ENCODE measurements at places on chromosomes 2 and 18.

GRCh38 chr2:200845194-200845593 is 19.3 kb downstream of the CLK1 start:
- DNase-seq, result no peak

DNA sequence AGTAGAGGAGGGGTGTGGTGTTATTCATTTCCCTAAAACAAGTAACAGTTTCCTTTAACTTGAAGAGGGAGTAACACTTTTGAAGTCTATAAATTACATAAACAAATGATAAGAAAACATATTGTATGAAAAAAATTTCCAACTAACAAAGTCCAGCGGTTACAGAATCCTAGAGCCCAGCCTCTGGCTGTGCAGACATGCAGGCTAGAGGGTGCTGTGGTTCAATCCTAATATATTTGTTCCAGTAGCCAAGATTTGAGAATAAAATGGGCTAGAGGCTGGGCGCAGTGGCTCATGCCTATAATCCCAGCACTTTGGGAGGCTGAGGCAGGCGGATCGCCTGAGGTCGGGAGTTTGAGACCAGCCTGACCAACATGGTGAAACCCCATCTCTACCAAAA is 56.9 kb downstream of the WDR75 start:
- no peak for DNase-seq

DNA sequence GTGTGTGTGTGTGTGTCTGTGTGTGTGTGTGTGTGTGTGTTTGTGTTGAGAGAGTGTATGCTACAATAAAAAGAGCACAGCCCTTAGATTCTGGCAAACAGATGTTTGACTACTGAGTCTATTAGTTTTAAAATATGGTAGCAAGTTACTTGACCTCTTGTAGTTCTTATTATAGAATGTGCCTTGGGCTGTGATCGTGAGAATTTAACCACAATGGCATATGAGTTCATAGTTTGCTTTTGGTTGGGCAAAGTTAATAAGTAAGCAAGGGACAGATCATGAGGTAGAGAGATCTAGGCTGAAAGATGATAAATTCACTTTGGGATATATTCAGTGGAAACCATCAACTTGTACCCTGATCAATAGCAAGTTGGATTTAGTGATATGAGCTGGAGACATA is 334.3 kb upstream of the VWC2L start:
- no peak for DNase-seq

- no peak for DNase-seq
These were observed 172.8 kb downstream of the ARL4C start for GRCh38 chr2:234324116-234324515.

- DNase-seq, result no peak
These were observed 911.4 kb upstream of the ZEB2 start for GRCh38 chr2:145431181-145431951.

- DNase-seq, result no peak
These were observed 494 bp downstream of the HNRNPLL start for GRCh38 chr2:38602136-38602731.

DNA sequence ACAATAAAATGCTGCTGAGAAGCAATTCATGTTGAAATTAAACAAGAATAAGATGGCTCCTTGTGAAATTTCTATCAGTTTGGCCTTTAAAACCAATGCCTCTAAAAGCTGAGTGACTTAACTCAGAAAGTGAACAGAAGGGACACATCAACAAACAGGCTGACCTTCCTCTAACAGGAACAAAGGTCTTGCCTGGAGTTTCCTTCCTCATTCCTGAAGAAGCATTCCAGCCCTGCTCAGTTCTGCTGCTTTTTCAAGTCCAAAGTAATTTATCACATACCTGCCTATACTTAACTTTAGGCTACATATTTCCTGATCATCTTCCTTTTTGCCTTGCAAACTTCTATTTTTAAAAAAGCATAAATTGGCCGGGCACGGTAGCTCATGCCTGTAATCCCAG is 14.1 kb downstream of the PTRHD1 start:
- no peak for DNase-seq

- no peak for DNase-seq
These were observed 56.0 kb downstream of the PDE11A start for GRCh38 chr2:178016612-178017011.

DNA sequence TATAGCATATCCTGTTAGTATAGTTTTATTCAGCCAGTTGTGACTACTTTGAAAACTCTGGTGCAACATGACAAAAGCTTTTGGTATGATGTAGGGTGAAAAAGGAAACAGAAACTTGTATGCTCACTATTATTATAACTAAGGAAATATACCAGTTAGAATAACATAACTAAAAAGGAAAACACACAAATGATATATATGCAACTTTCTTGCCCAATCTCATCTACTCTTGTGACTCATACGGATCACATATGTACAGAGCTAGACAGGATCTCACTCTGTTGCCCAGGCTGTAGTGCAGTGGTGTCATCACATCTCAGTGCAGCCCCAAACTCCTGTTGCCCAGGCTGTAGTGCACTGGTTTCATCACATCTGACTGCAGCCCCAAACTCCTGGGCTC is 12.4 kb upstream of the TLK1 start:
- no peak for DNase-seq

- DNase-seq, result no peak
These were observed 41.4 kb upstream of the EML4 start for GRCh38 chr2:42127425-42128424.

DNA sequence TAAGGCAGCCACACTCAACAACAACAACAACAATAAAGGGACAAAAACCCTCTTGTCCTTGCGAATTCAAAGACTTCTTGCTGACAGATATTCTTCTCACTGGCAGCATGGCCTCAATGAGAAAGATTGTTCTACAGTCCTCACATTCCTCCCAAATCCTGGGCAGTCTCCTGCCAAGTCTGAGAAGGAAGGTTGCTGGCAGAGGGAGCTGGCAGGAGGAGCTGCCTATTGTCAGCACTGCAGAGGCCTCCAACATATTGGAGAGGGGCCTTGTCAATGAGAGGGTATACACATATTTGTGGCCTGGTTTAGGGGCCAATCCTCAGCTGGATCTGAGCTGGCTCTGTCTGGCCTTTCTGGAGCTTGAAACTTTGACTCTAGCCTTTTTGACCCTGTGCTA is 63.5 kb downstream of the LAMA3 start:
- no peak for DNase-seq

DNA sequence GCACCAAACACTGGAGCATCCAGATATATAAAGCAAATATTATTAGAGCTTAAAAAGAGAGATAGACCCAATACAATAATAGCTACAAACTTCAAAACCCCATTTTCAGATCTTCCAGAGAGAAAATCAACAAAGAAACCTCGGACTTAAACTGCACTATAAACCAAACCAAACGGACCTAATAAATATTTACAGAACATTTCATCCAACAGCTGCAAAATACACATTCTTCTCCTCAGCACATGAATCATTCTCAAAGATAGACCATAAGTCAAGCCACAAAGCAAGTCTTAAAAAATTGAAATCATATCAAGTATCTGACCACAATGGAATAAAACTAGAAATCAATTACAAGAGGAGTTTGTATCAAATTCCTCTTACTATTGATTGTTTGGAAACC is 140.2 kb upstream of the OTOS start:
- DNase-seq, result no peak

- DNase-seq, result no peak
These were observed 214.6 kb downstream of the TRIB2 start for GRCh38 chr2:12931186-12931844.

DNA sequence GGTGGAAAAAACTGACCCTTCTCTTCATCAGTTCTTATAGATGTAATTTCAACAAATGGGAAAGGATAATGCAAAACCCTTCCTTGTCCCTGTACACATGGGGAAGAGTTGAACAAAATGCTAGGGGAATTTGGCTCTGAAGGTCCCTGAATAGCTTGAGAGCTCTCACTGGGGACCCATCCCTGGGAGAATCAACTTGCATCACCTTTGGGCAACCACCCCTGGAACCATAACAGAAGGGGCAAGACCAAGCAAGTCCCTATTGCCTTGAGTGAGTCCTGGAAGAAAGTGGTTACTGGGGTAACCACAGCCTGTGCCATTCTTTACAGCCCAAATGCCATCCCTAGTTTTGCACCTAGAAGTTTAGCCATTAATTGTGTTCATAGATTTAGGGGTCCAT is 52.2 kb upstream of the B3GNT2 start:
- no peak for DNase-seq

DNA sequence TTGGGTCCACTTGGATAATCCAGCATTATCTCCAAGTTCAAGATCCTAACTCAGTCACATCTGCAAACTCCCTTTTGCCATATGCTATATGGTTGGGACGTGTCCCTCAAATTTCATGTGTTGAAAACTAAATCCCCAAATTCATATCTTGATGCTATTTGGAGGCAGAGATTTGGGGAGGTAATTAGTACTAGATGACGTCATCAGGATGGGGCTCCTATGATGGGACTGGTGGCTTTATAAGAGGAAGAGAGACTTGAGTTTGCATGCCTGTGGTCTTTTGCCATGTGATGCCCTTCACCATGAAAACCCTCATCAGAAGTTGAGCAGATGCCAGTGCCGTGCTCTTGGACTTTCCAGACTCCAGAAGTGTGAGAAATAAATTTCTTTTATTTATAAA is 16.8 kb upstream of the SMAD4 start:
- no peak for DNase-seq

GRCh38 chr2:63651356-63651755 is 62.6 kb downstream of the MDH1 start:
- no peak for DNase-seq

DNA sequence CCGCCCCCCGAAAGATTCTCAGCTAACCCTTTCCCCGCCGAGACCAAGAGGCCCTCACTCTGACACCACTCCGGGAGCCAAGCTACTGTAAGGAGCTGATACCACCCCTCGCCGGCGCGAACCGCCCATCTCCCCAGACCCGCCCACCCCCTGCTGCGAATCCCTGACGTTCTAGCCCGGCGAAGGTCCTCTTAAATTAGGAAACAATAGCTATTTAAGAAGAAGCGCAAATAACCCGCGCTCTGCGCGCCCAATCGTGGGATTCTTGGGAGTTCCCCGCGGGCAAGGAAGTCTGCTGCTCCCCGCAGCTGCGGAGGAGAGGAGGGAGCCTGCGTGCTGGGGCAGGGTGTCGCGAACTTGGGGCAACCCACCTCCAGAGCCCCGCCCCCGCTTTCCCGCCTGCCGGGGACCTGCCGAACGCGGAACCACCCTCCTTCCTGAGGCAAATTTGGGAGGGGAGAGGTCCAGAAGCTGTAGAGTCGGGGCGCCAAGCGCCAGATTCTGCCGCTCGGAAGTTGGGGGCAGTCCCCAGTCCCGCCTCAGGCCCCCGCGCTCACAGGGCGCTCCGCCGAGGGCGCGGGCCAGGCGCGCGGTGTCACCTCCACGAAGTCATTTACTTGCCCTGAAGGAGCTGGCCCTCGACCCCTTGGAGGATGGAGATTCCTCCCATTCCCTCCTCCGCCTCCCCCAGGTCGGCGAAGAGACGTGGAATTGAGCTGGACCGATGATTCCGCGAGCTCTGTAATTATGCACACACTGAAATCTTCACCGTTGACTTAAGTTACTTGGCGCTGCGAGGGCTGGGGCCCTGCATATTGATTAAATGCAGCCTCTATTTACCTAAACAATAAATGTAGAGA is 8.4 kb upstream of the SP9 start:
- DNase-seq, result no peak

GRCh38 chr18:9753846-9754245 is 45.7 kb downstream of the RAB31 start:
- no peak for DNase-seq

DNA sequence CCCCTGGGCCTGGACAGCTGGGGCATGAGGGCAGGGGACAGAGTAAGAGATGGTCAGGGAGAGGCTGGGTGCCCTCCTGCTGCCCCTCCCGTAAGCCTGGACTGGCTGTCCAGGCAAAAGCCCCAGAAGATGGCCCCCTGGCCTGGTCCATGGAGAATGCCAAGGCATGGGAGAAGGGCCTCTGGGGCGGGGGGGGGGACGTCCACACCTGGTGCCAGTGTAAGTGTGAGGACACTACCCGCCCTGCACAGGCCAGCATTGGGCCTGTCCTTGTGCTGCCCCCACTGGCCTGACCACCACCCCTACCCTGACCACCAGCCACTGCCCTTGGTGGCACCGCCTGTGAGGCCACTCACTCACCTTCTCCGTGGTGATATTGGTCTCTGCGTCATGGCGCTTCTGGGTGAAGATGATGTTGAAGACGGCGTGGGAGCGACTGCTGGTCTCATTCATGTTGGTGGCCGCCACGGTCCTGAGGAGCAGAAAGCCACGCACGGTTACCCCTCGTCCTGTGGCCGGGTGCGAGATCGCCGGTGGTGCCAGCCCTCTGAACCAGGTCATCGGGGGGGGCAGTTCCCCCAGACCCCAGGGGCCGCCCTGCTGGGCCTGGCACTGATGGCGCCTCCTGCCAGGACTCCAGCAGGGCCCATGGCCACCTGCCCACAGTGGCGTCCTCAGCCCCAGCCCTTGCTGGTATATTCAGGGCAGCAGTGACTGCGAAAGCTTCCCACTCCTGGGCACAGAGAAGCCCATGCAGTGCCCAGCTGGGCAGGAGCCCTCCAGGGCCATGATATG is 35.2 kb downstream of the KIF1A start:
- DNase-seq, result no peak

- no peak for DNase-seq
These were observed 109.1 kb downstream of the MTX2 start for GRCh38 chr2:176378323-176378722.

DNA sequence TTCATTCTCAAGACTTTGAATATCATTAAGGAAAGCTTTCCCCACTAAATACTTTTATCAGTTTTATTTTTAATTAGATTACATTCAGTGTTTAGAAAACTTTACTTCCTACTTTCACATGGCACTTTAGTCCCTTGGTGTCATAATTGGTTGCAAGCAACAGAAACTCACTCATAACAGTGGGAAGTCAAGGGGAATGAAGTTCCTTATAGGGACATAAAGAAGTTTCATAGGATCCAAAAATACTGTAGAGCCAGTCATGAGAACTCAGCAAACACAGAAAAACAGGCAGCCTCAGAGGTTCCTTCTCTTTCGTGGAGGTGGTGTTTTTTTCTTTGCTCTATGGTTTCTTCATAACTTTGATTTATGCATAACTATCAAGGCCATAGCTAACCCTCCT is 809.0 kb downstream of the BCL11A start:
- DNase-seq, result no peak

GRCh38 chr2:47089083-47089464 is 66.0 kb downstream of the STPG4 start:
- no peak for DNase-seq

GRCh38 chr2:222731201-222731621 is 59.8 kb downstream of the MOGAT1 start:
- DNase-seq, result no peak

DNA sequence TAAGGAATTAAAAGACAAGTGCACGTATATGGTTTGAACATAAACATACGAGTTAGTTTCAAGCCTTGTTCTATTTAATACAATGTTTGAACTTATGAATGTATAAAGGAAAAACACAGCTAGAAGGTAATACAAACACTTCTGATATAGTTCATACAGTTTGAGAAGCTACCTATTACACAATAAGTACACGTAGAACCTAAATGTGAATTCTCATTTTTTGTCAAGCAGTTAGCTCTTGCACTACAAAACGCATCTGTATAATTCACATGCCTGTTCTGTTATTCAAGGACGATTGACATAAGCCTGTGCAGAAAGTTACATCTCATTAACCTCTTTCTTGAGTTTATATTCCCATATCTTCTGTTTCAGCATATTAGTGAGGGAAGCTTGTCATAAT is 2.7 kb downstream of the LRP1B start:
- DNase-seq, result no peak

GRCh38 chr2:157024129-157024528 is 233.4 kb upstream of the GALNT5 start:
- DNase-seq, result no peak
